ENCODE measurements at places on chromosomes 4 and X. TPM values are rescaled to one million over a fixed set of nuclear protein-coding genes. Genes with fewer than 3 reads are reported as not detected.

DNA sequence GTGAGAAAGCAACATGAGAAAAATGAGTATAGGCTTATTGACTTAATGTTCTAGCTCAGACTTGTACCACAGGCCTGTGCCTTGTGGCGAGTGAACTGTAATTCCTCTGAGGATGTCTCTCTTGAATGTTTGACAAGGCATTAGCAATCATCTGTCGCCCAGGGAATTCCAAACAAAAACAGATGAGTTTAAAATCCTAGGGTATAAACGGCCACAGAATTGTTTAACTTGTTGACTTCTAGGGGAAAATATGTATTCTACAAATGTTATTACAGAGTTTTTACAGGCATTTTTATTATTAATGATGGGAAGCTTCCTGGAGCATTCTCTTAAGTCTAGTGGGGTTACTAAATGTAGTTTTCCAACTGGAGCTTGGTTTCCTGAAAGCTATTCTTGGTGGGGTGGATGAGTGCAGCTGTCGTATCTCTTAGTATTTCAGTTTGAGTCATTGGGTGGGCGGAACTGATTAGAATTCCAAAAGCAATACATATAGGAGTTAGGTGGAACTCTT lies 40.6 kb downstream of the ARHGAP10 start:
- no peak for DNase-seq
- peaks cover 36% of the 10 kb centered on the region for H3K4me1 ChIP-seq
- H3K27ac ChIP-seq: peak overlapping the region; percentile 64

DNA sequence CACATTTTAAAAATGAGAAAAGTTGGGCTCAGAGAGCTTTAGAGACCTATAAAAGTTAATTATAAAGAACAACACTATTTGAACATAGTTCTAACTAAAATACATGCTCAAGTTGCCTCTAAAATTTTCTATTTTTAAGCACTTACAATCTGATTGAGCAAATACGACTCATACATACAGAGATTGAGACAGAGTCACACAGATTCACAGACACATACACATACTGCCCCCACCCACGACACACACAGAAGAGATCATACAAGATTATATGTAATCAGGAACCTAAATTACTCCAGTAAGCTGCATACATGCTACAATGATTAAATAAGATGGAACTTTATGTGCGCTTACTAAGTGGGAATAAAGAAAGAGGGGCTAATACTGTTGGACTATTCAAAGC lies 2.7 kb upstream of the ASB5 start:
- H3K4me1 ChIP-seq: no peaks in the 10 kb centered on the region
- no peak overlapping the region for H3K4me3 ChIP-seq
- no peaks in the 10 kb centered on the region for H3K27me3 ChIP-seq
- DNase-seq: no peak
- no peaks in the 10 kb centered on the region for H3K36me3 ChIP-seq
- H3K27ac ChIP-seq: no peak overlapping the region

GRCh38 chr4:89949782-89950387 lies 55.2 kb downstream of the MMRN1 start:
- H3K4me3 ChIP-seq: no peak overlapping the region
- peaks cover 4% of the 10 kb centered on the region for H3K27me3 ChIP-seq
- peaks cover 6% of the 10 kb centered on the region for H3K4me1 ChIP-seq
- no peak overlapping the region for H3K27ac ChIP-seq
- no peaks in the 10 kb centered on the region for H3K36me3 ChIP-seq

- peak overlapping the region; percentile 87 for H3K27ac ChIP-seq
- DNase-seq: no peak
- H3K4me1 ChIP-seq: peaks cover 49% of the 10 kb centered on the region
- no peaks in the 10 kb centered on the region for H3K27me3 ChIP-seq
Observed at GRCh38 chr4:110867981-110868720, 245.3 kb upstream of the PITX2 start.

DNA sequence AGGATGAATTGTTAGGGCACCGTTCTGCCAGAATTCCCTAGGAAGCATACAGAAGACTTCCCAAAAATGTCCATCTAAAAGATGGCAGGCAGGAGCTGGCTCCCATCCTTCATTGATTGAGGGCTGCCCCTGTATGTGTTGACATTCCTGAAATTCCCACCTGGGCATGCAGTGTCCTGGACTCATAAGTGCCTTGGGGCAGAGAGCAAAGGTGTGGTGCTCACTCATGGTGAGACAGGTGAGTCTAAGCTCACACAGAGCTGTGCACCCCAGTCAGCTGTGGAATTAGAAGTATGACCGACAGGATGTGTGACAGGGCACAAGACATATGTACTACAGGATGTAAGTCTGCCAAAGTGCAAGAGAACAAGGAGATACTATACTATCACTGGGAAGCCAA lies 271.9 kb downstream of the MID1IP1 start:
- no peaks in the 10 kb centered on the region for H3K27me3 ChIP-seq
- no peak overlapping the region for H3K4me3 ChIP-seq
- H3K36me3 ChIP-seq: peaks cover 2% of the 10 kb centered on the region
- no peak for DNase-seq
- H3K4me1 ChIP-seq: peaks cover 8% of the 10 kb centered on the region

GRCh38 chr4:126800575-126801141 lies 832.1 kb upstream of the INTU start:
- no peak overlapping the region for H3K4me3 ChIP-seq
- no peak for DNase-seq
- H3K27me3 ChIP-seq: no peaks in the 10 kb centered on the region

GRCh38 chrX:9911487-9911886 lies 55.7 kb upstream of the CLDN34 start:
- peak overlapping the region; percentile 26 for H3K27ac ChIP-seq
- H3K4me1 ChIP-seq: peaks cover 10% of the 10 kb centered on the region
- H3K27me3 ChIP-seq: no peaks in the 10 kb centered on the region
- no peak for DNase-seq

- no peak overlapping the region for H3K27ac ChIP-seq
- DNase-seq: no peak
- peak overlapping the region; percentile 57 for H3K4me3 ChIP-seq
- H3K4me1 ChIP-seq: peaks cover 14% of the 10 kb centered on the region
Observed at GRCh38 chr4:10458177-10458576, 951 bp upstream of the ZNF518B start.

- no peaks in the 10 kb centered on the region for H3K27me3 ChIP-seq
- H3K27ac ChIP-seq: no peak overlapping the region
- no peak for DNase-seq
- no peak overlapping the region for H3K4me3 ChIP-seq
Observed at GRCh38 chr4:173436771-173437265, 37.9 kb upstream of the SCRG1 start.

DNA sequence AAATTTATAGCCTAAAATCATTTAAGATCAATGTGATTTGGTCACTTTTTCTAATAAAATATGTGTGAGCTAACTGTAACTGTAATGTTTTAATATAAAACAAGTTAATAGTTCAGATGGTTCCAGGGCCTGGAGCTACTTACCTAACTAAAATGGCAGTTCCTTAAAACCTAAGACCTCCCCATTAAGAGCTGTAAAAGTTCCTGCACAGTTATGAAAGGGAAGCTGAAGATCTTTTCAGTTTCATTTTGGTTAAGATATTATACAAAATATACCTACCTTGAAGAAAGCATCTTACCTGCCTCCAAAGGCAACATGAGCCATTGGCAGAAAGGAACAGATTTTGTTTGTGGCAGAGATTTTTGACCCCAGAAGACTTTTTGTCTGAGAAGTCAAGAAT lies 30.1 kb downstream of the HPF1 start:
- H3K27ac ChIP-seq: no peak overlapping the region
- no peaks in the 10 kb centered on the region for H3K27me3 ChIP-seq
- no peak overlapping the region for H3K4me3 ChIP-seq
- H3K4me1 ChIP-seq: no peaks in the 10 kb centered on the region
- H3K36me3 ChIP-seq: peaks cover 6% of the 10 kb centered on the region

GRCh38 chr4:17197070-17197469 lies 298.6 kb upstream of the LDB2 start:
- DNase-seq: no peak
- H3K27me3 ChIP-seq: no peaks in the 10 kb centered on the region
- no peak overlapping the region for H3K4me3 ChIP-seq

- no peaks in the 10 kb centered on the region for H3K27me3 ChIP-seq
- no peaks in the 10 kb centered on the region for H3K36me3 ChIP-seq
- no peak for DNase-seq
- no peak overlapping the region for H3K4me3 ChIP-seq
Observed at GRCh38 chr4:188127214-188127874, 11.9 kb upstream of the TRIML1 start.

DNA sequence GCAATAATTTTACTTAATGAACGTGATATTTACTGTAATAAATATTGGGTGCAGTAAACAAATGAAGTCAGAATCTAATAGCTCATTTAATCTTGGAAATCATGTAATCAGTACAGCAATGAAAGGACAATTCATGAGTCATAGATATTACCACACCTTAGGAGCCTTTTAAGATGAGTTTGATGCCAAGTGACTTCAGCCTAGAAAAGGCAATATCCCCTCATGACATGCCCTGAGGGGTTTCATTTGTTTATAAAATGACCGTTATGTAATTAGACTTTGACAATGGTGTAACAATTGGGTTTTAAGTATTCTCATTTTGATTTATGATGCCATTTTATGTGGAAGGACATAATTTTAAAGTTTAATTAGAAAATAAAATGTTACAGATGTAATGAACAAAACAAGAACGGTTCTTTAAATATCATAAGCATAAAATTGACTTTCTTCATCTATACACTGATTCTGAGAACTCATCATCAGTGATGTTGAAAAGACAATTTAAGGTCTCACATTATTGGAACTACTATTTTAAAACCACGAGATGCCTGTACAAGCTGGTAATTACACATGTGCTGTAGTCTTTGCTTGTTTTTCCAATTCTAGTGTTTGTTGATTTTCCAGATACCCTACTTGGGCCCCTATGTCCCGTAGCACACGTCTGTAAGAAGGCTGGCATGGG lies 5.0 kb downstream of the FGF2 start:
- H3K36me3 ChIP-seq: no peaks in the 10 kb centered on the region
- H3K27me3 ChIP-seq: peaks cover 13% of the 10 kb centered on the region
- H3K27ac ChIP-seq: no peak overlapping the region
- DNase-seq: no peak

DNA sequence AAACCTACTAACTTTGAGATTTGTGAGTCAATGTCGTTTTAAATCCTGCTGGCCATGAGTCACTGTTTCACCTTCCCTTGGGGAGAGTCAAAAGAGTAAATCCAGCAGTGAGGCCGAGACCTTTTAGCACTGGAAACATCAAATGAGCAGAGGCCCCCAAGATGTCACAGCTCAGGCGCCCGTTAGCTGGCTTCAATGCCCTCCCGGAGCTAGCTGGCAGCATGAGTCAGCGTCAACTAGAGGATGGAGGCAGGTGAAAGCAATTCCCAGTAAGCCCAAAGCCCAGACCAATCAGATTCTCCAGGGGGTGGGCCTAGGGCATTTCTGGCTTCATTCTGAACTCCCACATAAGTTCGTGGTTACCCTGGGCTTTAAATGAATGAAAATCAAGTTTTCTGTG lies 170.9 kb downstream of the CLCN4 start:
- no peak for DNase-seq
- no peak overlapping the region for H3K4me3 ChIP-seq
- no peak overlapping the region for H3K27ac ChIP-seq
- H3K27me3 ChIP-seq: no peaks in the 10 kb centered on the region
- no peaks in the 10 kb centered on the region for H3K36me3 ChIP-seq

DNA sequence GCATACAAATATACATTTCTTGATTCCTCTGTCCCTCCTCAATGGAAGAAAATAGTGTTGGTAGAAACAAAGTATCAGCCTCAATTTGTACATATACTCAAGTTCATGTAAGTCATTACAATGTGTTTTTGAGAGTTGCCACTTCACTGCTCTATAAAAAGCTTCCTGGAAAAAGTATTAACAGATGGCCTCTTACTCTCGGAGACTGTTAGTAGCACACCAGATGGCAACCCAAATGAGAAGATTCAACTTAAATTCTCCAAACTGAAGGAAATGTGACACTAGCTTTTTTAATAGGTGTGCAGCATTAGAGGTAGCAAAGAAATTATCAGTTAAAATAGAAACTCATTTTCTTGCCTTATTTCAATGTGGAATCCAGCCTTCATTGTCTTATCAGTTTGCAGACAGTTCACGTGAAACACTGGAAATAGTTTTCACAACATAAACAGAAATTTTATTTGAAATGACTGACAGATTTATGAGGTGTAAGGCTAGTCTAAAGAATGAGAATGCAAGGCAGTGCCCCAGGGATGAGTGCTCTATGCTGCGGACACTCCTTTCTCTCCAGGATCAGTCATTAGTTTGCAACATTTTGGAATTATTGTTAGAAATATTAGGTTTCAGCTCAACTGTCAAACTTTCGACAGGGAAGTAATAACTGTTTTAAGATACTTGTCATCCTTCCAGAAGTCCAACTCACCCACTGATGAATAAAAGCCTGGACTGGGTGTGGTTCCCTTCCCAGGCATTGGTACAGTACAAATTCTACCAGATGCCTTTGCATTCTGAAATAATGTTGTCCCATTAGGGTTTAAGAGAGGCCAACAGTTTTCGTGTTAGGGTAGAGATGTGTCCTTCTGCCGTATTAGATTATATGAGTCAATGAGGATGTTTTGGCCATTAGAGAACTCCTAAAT lies 50.9 kb downstream of the IDS start:
- H3K36me3 ChIP-seq: peaks cover 4% of the 10 kb centered on the region
- H3K4me1 ChIP-seq: no peaks in the 10 kb centered on the region
- no peaks in the 10 kb centered on the region for H3K27me3 ChIP-seq
- DNase-seq: no peak
- H3K27ac ChIP-seq: no peak overlapping the region

DNA sequence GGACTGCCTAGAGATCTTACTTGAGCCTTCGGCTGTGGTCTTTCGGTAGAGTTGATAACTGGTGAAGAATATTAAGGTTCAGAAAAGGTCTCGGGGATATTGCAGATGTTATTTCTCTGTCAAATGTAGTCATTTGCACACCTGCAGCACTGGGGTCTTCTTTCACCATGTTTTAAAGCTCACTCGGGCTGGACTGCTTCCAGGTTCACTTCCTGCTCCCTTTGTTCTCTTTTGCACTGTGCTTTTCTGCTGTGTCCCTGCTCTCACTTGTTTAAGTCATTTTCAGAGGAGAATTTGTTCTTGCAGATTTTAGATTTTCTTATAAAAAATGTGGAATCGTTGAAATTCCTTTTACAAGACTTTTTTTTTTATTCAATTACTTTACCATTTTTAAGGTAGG lies 68.5 kb downstream of the BMPR1B start:
- H3K27ac ChIP-seq: peak overlapping the region; percentile 53
- DNase-seq: no peak
- peaks cover 6% of the 10 kb centered on the region for H3K27me3 ChIP-seq

GRCh38 chr4:182495645-182496385 lies 252.6 kb downstream of the TENM3 start:
- no peak for DNase-seq
- no peak overlapping the region for H3K27ac ChIP-seq
- H3K4me1 ChIP-seq: peaks cover 21% of the 10 kb centered on the region
- no peaks in the 10 kb centered on the region for H3K27me3 ChIP-seq
- H3K4me3 ChIP-seq: no peak overlapping the region

TCEAL2 gene
- 1.4 TPM for total RNA-seq

PLP2 gene
- 37.5 TPM for total RNA-seq

HCFC1 gene
- total RNA-seq: 99.9 TPM

SCML2 gene
- total RNA-seq: 8.2 TPM

APLN gene
- 0.33 TPM for total RNA-seq

FAM9B gene
- not detected for total RNA-seq

All from mesothelial cell of epicardium (in vitro differentiated cells).